ENCODE measurements at places on chromosomes 1 and 21.

DNA sequence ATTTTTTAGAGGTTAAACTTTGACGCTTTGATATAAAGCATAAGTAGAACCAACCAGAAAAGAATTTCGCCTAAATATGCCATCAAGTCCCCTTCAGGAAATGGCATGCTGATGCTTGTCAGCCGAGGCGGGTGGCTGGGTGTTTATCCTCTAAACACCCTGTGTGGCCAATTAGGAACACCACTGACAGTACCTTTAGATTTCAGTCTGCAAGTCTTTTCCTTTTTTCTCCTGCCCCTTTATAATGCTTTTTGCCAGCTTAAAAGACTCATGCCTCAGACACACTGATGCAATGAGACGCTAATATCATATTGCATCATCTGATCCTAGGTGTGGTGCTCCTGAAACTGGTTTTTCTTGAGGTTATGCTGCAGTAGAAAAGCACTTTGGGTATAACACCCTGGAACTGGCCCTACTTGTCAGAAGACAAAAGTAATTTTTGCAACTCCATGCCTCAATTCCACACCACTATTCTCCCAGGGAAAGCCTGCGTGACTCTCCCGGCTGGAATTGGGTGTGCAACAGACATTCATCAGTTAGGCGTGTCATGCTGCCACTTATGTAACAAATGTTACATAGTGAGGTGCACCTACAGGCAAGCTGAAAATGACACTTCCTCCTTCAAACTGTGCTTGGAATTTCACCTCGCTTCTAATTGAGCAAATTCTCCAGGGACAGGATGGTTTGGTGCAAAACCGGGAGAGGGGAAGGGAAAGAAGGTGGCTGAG is 2.0 kb upstream of the RCC2 start:
- no peak for DNase-seq

DNA sequence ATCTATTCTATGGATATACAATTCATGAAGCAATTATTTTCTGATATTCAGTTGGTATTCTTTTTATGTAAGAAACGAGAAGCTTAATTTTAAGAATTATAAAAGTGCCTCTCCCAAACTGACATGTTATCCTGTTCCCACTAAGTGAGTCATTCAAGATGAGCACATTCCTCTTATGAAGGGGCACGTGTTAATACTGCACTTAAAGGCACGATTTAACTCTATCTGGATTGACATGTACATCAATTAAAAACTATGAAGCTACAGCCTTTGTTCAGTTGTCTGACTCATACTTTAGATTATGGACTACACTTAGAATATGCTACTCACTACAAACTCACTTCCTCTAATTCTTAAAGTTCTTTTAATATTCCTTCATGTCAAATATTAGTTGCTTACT is 111.6 kb downstream of the CYYR1 start:
- no peak for DNase-seq

DNA sequence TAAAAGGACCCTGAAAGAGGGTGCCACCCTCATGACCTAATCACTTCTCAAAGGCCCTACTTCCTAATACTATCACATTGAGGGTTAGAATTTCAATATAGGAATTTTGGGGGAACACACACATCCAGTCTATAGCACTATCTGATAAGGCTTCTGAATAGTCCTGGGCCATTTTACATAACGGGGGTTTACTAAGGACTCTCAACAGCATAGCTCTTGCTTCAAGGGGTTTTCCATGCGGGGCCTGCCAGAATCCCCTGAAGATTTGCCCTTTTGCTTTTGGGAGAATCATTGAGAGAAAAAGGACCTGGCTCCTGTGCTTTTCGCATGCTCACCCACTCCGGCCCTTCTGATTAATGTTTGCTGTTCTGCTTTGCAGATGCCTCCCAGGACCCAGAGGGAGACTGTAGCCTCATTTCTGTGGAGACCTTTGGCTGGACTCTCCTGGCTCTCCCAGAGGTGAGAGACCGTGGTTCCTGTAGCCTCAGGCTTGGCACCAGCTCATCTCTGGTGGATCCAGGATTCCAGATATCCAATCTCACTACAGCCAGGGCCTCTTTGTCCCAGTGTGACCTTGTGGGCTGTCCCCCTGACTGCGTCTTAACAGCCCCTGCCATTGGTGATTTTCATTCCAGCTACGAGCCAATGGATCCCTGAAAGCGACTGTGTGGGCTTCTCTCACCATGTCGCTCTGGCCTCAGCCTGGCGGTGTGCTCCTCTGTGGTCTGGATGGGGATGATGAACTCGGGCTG is 72.6 kb downstream of the DDR2 start:
- DNase-seq = no peak

- no peak for DNase-seq
These were observed 197.7 kb downstream of the NRIP1 start for GRCh38 chr21:14866859-14867765.

- DNase-seq = no peak
These were observed 49.1 kb upstream of the SCMH1 start for GRCh38 chr1:41291195-41291594.

GRCh38 chr1:17729248-17729647 is 25.9 kb upstream of the ACTL8 start:
- DNase-seq = no peak

- no peak for DNase-seq
These were observed 17.5 kb upstream of the CLDN8 start for GRCh38 chr21:30233228-30234020.

DNA sequence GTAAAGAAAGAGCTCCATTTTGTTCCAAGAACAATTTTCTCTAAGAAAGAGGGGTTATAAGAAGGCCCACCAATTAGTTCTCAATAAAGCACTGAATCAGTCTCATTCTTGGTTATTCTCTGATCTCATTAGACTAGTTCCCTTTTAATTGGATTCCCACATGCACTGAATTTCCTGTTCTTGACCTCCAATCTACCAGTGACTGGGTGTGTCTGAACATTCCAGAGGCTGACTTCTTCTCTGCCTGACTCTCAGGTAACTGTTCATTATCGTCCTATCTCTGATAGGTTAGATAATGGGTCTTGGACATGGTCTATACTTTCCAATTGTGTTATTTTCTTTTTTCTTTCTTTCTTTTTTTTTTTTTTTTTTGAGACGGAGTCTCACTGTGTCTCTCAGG is 22.7 kb downstream of the PTGS2 start:
- no peak for DNase-seq

- no peak for DNase-seq
These were observed 957.0 kb downstream of the NCAM2 start for GRCh38 chr21:21955204-21955603.

GRCh38 chr1:26690157-26690556 is 5.7 kb upstream of the ARID1A start:
- no peak for DNase-seq

- DNase-seq = peak; percentile 17
These were observed 276.7 kb downstream of the PCP4 start for GRCh38 chr21:40143822-40144525.

DNA sequence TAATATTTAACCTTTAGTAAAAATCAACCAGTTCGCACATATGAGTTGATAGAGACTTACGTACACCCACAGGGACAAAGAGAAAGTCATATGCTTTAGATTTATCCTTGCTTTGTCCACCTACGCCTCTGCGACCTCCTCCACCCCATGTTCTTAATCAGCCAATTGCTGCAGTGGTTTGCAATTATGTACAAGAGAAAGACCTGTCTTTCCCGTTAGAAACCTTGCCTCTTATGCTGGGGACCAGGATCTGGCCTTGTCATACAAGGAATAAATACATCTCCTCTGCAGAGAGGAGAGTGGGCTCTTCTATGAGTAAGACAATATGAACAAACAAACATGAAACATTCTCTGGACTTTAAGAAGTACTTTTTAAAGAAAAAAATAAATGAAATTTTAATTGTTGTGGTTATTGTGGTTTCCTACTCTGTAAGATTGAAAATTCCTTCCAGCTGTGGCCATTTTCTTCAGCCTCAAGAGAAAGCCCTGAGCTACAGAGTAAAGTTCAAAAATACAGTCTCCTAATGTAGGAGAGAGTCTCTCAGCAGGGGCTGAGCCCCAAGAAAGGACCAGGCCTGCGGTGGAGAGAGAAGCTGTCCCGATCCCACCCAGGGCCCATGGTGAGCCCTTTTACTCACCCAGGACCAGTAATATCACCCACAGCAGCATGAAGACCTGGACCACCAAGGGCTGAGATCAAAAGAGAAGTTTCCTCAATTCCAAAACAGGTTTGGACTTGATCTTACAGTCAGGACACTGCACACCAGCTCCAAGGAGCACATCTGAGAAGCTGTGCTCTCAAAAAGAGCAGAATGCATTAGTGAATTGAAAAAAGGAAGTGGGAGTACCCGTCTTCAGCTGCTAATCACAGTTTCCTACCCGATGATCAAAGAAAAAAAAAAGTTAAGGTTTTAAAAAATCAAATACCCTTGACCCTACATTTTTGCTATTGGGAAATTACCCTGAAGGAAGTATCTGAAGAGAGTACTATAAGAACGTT is at the start of gene FCRL5:
Gene FCRL5 (minus strand): TSS at position 822 of the 1,000 bp plus-strand sequence. CDS start 153 bp downstream, at position 669.
- no peak for DNase-seq

DNA sequence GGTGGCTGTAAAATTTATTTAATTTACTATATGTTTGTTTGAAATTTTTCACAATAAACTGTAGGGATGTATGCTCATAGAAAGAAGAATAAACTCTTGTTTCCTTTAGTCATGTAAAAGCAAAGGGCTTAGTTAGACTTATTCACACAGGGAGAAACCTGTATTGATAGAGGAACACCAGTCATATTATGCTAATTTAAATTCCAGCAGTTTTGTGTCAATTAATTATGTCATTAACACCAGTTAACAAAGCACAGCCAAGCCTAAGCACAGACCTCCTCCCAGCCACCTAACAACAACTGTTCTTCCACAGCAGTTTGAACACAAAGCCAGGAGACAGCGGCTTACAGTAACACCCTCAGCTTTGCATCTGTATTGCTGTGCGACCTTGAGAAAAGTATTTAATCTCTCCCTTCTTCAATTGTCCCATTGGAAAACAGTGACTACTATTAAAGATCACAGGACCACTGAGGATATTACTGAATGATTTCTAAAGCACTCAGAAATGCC is 260.8 kb upstream of the RRP15 start:
- DNase-seq = no peak

GRCh38 chr1:34009340-34009985 is 145.6 kb downstream of the HMGB4 start:
- no peak for DNase-seq

DNA sequence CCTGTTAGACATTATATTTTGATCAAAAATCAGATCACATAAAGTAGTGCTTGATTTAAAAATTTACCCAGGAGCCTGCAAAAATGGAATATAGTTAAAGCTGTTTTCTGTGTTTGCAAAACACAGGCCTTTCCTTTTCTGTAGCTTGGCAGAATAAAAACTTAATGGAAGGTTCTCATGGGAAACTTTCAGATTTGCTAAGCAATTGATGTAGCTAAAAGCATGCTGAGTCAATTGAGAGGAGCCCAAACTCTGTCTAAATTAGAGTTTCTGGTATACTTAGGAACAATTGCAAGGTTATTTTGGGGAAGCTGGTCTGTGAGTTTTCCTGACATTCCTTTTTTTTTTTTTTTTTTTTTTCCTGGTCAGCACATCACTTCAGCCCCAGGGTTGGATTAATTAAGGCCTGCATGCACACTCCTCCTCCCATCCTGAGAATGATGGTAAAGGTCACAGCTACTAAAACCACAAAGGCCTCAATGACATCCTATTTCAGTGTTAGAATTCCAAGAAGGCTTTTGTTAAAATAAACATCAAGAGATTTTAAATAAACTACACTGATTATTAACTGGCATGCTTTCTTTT is 608.7 kb downstream of the PLPP3 start:
- no peak for DNase-seq

DNA sequence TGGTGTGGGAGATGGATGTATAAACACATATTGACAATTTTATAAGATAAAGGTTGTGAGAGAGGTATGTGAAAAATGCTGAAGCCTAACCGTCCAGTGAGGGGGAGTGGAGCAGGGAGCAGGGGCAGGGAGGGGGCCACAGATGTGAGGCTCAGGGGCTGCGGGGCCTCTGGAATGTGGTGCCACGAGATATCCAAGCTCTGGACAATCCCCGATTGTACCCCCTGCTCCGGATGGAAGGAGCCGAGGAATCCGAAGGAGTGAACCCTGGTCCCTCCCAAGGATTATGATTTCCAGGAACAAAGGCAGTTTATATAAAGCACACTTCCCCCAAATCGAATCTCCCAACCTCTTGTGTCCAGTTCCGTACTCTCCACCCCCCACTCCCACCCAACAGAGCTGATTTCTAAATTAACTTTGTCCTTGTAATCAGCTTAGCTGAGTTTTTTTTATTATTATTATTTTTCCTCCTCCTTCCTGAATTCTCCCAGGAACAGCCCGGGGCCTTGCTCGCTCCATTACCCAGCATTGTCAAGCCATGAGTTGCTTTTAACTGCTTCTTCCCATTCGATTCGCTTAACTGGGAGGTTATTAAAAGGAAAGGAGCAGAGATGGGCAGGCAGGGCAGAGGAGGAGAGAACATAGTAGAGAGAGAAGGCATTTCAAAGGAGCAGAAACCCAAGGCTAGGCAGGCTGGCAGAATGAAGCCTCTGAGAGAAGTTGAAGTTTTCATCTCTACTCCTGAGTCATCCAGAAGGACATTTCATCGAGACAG is 9.4 kb downstream of the KIRREL1 start:
- no peak for DNase-seq

DNA sequence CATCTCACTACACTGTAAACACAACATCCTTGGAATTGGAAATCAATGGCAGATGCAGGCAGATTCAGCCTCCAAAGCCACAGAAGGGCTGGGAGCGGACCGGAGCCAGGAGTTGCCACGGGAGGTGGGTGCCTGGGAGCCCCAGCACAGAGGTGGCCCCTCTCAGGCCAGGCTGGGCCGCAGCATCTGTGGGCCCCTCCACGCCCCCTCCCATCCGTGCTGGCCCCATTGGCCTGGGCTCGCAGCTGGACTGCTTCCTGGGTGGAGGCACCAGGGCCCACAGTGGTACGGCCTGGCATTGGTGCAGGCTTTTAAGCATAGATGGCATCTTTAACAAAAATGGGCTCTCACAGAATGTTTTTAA is 64.2 kb downstream of the SLX9 start:
- DNase-seq = no peak

- no peak for DNase-seq
These were observed 152.5 kb downstream of the CDC7 start for GRCh38 chr1:91653183-91653582.

DNA sequence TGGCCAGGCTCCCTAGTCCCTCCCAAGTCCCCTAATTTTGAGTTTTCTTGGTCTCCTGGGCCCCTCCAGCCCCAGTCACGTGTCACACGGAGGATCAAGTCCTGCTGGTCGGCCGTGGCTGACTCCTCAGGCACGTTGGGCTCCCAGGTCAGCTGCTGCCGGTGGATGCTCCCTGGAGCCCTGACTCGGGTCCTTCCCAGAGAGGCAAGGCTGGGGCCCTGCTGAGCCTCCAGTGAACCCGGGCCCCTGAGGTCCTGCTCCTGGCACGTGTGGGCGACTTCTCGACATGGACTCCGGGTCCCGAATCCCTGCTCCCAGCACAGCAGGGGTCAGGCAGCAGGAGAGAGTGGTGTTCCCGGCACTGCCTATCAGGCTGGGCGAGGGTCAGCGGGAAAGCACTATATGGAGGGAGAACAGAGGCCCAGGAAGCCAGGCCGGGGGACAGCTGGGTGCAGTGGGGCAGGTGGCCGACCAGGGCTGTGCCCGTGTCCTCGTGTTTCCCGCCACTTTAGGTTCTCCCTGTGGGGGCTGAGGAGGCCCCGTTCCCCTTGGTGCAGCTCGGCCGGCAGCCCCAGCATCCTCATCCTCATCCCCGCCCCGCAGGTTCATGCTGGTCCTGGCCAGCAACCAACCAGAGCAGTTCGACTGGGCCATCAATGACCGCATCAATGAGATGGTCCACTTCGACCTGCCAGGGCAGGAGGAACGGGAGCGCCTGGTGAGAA is 13.2 kb downstream of the TMEM240 start:
- no peak for DNase-seq

All from C1 segment of cervical spinal cord (tissue), 14 donors.